ENCODE measurements at places on chromosomes 12 and 14.

- DNase-seq = no peak
These were observed 174.1 kb upstream of the PRMT8 start for GRCh38 chr12:3316776-3317480.

DNA sequence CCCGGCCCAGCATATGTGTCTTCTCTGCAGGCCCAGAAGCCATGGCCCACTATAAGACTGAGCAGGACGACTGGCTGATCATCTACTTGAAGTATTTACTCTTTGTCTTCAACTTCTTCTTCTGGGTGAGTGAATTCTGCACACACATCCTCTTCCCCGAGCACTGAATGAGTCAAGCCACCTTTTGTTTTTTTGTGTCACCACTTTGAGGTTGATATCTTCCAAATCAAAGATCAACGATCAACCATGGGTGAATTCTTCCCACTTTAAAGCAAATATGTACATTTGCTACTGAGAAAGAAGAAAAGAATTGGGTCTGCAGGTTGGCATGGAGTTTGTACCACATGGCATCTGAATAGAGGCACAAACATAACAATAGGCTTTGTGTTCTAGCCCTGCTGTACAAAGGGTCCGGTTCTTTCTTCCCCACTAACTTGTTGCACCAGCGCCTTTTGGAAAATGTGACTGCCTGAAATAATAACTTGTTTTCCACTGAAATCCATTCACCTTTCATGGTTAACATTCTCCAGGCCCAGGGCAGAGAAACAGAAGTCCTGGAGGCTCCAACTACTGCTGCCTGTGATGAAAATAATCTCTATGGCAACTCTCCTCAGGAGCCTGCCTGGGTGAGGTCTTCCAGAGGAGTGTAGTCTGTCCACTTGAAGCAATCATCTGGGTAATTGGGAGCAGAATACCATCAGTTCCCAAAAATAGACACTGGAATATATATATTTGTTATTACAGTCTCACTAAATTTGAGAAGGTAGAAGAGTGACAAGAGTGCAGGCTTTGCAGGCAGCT is 27.6 kb downstream of the TSPAN11 start:
- peak; percentile 11 for DNase-seq

DNA sequence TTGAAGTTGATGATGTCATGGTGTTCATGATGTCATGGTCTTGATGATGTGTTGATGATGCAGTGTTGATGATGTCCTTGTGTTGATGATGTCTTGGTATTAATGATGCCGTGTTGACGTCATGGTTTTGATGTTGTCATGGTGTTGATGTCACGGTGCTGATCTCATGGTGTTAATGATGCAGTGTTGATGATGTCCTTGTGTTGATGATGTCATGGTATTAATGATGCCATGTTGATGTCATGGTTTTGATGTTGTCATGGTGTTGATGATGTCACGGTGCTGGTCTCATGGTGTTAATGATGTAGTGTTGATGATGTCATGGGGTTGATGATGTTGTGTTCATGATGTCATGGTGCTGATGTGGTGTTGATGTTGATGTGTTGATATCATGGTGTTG is 48.0 kb upstream of the RIMBP2 start:
- no peak for DNase-seq

GRCh38 chr12:67630373-67631088 is 18.0 kb upstream of the DYRK2 start:
- DNase-seq = peak; percentile 69

- DNase-seq = peak; percentile 6
These were observed 658 bp upstream of the CEP128 start for GRCh38 chr14:80942191-80942600.

- no peak for DNase-seq
These were observed 107.0 kb downstream of the ARF6 start for GRCh38 chr14:49999826-50000379.

Measured in SW480 (cell line).